Posterior vena cava (tissue), 2 donors: ENCODE measurements at places on chromosomes 12 and 14. TPM values are rescaled to one million over a fixed set of nuclear protein-coding genes. Genes with fewer than 3 reads are reported as not detected.

- no peak for DNase-seq
These were observed 100.9 kb upstream of the AEBP2 start for GRCh38 chr12:19338405-19338804.

The CELA1 gene
- not detected for total RNA-seq

DNA sequence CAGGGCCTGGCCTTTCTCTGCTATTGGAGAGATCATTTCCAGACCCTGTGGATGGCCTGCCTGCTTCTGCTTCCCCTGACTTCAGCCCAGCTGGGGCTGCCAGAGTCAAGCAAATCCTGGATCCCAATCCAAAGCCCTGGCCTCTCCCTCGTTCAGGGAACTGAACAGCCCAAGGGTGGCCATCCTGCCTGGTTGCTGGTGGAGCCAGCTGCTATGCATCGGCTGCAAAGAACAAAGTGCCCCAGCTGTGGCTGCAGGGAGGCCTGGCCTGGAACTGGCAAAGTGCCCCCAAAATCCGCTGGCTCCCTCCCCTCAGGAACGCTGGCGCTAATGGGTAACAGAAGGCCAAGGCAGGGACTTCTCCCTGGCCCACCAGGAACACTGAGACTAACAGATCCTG, 56.4 kb downstream of the LRRC74A start:
- DNase-seq = no peak

DNA sequence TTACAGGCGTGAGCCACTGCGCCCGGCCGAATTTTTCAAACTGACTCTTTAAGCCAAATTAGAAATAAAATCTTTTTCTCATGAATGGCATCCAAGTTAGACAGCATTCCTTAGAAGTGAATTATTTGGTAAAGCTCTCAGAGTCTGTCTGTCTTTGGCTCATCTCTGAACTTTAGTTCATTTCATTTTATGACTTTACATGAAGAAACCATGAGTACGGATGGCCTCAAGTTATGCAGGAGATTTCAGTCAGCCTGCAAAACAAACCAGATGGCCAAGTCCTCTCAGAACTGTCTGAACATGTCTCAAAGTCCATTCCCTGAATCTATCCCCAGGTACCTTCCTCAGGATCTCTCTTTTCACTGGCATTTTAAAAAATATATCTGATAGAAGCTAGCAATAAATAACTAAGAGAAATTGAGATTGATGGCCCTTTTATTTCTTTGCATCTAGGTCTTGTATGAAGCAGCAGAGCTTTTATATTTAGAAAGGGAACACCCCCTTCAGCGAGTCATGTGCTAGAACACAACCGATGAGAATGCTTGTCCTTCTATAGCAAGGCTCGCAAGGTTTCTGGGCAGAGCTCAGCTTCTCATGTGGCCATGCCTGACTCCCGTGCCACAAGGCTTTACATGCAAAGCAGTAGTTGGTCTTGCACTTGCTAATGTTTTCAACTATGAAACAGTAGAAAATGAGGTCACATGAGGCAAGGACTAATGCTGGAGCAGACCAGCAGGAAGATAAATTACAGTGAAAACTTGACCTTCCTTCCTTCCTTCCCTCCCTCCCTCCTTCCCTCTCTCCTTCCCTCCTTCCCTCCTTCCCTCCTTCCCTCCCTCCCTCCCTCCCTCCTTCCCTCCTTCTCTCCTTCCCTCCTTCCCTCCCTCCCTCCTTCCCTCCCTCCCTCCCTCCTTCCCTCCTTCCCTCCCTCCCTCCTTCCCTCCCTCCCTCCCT, 125.0 kb downstream of the AKAP6 start:
- DNase-seq = no peak

- no peak for DNase-seq
These were observed 26.4 kb upstream of the ZFP36L1 start for GRCh38 chr14:68819260-68819691.

GRCh38 chr14:61730756-61731373, 31.4 kb upstream of the SNAPC1 start:
- no peak for DNase-seq

The TAS2R14 gene
- total RNA-seq = 3.5 TPM

DNA sequence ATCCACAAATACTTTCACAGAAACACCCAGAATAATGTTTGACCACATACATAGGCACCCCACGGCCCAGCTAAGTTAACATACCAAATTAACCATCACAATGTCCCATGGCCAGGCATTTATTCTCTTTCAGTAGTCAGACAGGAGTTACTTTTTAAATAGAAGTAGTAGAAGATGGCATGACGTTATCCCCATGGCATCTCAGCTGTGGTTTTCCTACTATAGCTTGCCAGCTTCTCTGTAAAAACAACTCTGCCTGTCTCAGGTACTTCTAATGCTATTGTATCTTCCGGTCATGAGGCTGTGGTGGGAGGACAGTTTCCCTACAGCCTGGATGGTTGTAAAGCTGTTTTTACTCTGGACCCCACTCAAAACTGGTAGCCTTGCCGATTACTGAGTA, 19.3 kb downstream of the CTSG start:
- DNase-seq = no peak

DNA sequence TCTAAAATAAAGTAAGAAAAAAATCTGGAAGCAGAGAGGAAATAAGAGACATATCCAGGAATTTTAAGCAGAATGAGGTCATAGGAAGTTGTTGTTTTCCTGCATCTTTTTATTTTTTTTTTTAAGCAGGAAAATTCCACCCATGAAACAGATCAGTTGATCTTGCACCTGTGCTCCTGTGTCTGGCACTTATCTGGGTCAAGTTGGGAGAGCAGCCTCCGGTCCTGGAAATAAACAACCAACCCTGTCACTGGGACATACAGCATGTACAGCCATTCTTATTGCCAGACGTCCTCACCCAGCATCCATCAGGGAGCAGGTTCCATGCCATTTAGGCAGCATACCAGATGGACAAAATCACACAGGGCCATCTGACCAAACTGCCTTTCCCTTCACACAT, 266.0 kb upstream of the BTG1 start:
- DNase-seq = no peak

The CISTR gene
- total RNA-seq = not detected

DNA sequence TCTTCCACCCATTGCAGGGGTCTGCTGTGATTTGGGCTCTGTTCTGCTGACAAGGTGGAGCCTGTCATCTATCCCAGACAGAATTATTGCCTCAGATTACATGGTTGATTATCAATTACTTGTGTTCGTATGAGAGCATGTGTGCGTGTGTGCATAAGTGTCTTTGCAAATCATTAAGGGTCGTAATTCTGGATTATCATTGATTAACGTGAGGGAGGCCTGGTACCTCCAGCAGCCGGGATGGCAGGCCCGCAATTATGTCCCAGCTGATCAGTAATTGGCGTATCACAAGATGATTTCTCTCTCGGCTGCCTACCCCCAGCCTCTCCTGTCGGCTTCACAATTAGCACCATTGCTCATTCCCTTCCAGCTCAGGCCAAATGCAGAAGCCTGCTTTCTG, 29.6 kb upstream of the IRF2BPL start:
- no peak for DNase-seq

DNA sequence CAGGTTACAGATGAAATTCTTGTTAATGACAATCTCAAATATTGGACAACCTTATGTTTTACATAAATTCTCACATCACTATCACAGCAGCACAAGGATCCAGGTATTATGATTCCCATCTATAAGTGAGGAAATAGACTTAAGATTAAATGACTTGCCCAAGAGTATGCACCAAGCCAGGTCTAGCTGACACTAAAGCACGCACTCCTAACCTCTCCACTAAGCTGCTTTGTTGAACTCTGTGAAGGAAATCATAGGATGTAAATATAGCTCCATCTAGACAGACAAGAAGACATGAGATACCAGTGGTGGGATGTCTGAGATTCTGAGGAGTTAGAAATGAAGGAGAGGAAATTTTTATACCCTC, 87.9 kb downstream of the PHLDA1 start:
- DNase-seq = no peak
